ENCODE measurements at places on chromosomes 3 and 15.

DNA sequence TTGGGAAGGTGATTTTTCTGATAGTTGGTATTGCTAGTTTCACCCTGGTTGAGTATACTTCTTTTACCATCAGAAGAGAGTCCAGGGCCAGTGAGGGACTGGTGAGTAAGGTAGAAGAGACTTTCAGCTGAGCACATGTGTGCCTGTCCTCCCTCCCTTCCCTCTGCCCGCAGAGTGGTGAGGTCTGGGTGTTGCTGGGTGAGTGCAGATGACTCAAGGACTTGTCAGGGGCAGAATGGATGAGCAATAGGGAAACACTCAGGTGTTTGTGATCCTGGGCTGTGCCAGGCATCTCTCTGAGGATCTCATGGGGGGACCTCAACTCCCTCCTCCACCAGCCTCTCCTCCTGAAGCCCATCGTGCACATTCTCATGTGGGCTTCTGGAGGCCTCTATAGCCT, 76.0 kb upstream of the GSK3B start:
- peak; percentile 97 for DNase-seq

- DNase-seq, result no peak
Measured at GRCh38 chr3:197787412-197787811, 3.6 kb upstream of the LRCH3 start.

GRCh38 chr3:143421556-143421955, 302.0 kb downstream of the CHST2 start:
- peak; percentile 52 for DNase-seq

- DNase-seq, result peak; percentile 39
Measured at GRCh38 chr3:42654331-42655201, 1.1 kb downstream of the ZBTB47 start.
